ENCODE measurements at places on chromosomes 3 and 15.
A peak's percentile ranks its signal among the peaks of the same experiment; 100 is the strongest.

GRCh38 chr3:183210862-183211341 lies 42.2 kb upstream of the B3GNT5 start:
- DNase-seq, result peak; percentile 40

DNA sequence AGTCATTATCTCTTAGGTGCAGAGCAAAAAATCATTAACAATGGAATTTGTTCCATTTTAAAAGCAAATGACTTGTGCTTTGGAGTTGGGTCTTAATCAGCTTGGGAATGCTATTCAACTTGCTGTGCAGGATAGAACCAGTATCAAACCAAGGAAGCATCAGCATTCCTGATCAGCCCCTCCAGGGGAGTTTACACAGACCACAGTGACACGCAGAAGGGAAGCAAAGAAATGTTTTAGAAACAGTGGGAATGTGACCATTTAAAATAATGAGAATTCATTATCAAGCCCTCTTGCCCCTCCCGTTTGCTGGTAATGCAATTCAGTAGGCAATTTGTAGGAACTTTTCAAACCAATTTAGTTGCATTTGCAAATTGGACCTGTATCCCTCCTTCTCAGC lies 155.1 kb downstream of the LRTM1 start:
- no peak for DNase-seq

DNA sequence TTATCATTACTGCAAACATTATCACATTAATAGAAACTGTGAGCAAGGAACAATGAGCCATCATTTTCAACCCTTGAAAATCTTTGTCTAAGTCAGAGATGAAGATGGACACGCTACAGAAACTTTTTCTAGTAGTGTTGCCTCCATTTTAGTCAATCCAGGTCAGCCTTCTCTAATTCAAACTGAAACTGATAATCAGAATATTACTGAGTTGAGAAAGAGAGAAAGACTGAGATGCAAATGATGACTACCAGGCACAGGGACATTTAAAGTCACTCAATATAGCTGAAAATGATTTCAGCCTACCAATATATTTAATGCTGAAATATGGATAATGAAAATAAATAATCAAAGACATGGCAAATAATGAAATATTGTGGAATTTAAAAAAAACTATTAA lies 261.4 kb downstream of the GBE1 start:
- DNase-seq, result no peak

DNA sequence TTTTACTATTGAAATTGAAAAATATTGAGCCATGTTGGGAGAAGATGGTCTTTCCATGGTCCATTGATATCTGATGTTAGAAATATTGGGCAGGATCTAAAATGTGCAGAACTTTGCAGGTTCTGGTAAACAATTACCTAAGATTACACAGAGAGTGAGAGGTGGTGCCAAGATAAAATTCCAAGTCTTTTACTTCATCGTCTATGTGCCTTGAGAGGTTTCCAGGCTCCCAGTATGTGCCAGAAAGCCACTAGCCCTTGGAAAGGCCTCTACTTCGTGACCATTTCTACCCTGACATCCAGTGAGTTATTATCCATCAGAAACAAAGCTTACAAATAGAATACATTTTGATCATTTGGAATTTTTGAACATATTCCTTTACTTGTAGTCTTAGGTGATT lies 27.6 kb downstream of the CD200 start:
- DNase-seq, result no peak

DNA sequence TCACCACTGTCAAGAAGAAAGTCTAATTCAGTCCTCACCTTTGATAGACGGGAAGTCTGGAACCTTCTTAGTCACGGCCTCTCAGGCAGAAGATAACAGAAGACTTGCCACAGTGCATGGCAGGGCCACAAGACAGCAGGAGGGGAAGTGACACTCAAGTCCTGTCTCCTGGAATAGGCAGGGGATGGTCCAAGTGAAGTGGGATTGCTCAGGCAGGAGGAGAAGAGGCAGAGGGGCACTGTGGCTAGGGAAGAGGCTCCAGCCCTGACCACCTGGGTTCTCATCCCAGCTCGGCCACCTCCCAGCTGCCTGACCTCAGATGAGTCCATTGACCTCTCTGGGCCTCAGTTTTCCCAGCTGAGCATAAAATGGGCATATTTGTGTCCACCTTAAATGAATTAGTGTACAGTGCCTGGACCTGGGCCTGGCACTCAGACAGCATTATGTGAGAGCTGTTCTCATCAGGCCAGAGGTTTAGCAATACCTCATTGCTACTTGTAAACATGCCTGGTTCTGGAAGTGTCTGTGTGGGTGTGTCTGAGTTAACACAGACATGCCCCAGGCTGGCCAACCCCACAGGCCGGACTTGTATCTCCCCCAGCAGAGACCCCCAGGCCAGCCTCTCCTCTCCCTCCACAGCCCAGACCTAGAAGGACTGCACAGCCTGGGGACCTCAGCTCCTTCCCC lies 11.5 kb upstream of the PCSK6 start:
- DNase-seq, result no peak

- peak; percentile 20 for DNase-seq
Measured at GRCh38 chr3:141707741-141708203, 30.3 kb upstream of the RNF7 start.

DNA sequence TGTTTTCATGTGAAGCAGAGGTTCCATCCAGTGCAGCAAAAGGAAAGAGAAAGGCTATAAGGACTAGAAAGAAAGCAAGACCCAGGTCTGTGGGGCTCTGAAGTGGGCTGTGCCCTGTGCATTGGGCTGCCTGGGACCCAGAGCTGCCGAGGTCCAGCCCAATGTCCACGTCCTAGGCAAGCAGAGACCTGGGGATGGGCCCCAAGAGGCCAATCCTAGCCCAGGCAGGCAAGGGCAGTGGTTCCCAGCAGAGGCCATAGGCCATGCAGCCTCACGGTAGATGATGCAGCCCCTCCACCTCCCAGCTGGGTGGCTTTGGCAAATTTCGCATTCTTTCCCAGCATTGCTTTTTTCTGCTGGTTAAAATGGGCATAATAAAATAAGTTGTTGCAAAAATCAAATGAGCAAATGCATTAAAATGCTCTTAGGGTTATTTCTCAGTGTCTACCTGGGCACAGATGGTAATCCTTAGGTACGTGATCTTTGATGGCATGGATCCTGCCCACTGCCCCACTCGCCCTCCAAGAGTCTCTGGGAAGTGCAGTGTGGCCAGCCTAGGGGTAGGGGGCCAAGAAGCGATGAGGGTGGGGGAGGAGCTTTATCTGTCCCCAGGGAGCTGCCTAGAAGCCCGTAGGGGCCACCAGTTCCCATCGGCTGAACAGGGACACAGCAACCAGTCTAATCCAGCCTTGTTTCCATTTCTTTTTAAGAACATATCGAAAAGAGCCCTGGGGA lies 22.3 kb upstream of the GP9 start:
- no peak for DNase-seq

DNA sequence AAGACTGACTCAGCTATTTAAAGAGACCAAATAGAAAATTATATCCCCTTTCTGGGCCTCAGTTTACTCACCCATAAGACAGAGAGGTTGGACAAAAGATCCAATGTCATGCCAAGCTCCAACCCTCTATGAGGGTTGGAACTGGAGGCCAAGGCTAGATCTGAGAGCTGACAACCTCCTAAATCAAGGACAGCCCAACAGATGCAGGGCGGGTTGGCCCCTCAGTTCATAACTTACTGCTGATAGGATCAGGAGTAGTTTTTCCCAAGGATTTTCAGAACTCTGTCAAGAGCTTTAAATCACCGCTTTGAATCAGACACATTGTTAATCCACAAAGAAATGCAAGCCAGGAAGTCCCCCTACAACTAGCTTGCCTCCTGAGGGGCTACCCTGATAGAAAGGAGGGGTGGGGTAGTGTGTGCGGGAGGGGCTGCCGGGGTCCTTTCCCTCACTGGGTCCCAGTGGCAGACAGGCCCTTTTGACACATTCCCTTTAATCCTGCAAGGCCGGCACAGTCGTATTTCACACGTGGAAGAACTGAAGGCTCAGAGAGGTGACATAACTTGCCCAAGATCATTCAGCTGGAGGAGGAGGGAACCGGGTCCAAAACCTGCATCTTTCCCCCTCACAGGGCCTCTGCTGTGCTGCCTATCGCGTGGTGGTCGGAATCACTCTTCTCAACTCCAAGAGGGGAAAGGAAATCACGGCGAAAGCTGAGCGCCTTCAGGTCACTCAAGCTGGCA lies 21.4 kb downstream of the BMF start:
- no peak for DNase-seq

DNA sequence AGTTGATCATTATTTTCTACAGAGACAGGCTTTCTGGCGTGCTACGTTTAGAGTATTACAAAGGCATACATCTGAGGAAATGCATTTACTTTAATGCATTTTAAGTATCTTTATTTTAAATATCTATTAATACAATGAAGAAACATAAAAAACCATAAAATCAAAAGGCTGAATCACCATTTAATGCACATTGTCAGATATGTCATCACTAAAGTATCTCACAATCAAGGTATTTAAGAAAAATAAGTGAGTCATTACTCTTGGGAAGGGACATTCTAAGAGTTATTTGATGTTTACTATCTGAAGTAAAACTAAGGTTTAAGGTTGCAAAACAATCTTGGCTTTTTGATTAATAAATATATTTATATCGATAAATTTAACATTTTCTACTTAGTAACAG lies 102.2 kb downstream of the CTNNB1 start:
- DNase-seq, result no peak

DNA sequence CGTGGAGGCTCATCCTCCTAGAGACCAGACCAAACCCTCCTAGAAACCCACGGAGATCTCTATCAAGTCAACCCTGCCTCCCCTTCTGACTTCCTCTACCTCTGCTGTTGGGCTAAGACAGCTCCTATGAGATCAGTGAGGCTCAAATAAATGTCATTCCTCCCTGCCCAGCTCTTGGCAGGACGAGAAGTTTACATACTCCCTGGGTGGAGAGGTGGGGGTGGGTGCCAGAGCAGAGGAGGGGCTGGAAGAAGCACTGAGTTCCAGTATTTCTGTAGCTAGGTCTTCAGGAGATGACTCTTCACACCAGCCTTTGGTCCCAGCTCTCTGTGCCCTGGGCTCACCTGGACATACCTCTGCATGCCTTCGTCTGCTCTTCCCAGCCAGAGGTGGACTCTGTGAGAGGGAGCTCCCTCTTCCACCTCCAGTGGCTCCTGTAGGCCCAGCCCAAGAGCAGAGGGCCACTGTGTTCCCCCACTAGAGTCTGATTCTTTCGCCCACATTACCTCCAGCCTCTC lies 42.4 kb upstream of the TLE3 start:
- no peak for DNase-seq

Data from lung microvascular endothelial cell (primary cell).